Activated B cell treated with CpG ODN at 0.5 μM for 24 hours (primary cell): ENCODE measurements at places on chromosomes 1 and 21. TPM values are rescaled to one million over a fixed set of nuclear protein-coding genes. Genes with fewer than 3 reads are reported as not detected.
A peak's percentile ranks its signal among the peaks of the same experiment; 100 is the strongest.

Gene CLDN19
- not detected in 2 replicates for total RNA-seq

Gene INSRR
- not detected in 2 replicates for total RNA-seq

Gene PRUNE1
- total RNA-seq = 12.9 and 14.2 TPM in 2 replicates

Gene UBE2J2
- total RNA-seq = 79.2 and 89.9 TPM in 2 replicates

Gene PTCH2
- total RNA-seq = 1.2 TPM in 2 replicates

Gene LCE6A
- total RNA-seq = not detected in 2 replicates

DNA sequence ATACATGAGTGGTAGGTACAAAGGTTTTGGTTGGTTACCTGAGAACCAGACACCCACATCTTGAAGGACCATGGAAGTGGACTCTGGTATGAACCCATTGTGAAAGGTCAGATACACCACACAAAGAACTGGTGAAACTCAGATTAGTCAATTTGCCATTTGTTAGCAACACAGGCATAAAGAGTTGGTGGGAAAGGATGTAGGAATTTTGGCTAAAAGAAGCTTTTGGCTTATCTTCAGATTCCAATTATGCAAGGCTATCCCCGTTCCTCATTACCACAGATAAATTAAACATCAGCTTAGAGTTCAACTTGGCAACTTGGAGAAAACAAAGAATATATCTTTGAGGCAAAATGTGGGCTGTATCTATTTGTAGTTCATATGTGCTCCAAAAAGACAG, 87.0 kb upstream of the IRF2BP2 start:
- H3K36me3 ChIP-seq = no peaks in the 10 kb centered on the region
- H3K27ac ChIP-seq = no peak overlapping the region
- peaks cover 8% of the 10 kb centered on the region for H3K4me1 ChIP-seq
- H3K4me3 ChIP-seq = no peak overlapping the region
- DNase-seq = no peak
- H3K27me3 ChIP-seq = no peaks in the 10 kb centered on the region

- no peaks in the 10 kb centered on the region for H3K36me3 ChIP-seq
- no peak for DNase-seq
- peaks cover 39% of the 10 kb centered on the region for H3K4me1 ChIP-seq
- peak overlapping the region; percentile 72 for H3K4me3 ChIP-seq
- peak overlapping the region; percentile 30 for H3K27ac ChIP-seq
Measured at GRCh38 chr1:167104256-167104633, 10.4 kb downstream of the STYXL2 start.

DNA sequence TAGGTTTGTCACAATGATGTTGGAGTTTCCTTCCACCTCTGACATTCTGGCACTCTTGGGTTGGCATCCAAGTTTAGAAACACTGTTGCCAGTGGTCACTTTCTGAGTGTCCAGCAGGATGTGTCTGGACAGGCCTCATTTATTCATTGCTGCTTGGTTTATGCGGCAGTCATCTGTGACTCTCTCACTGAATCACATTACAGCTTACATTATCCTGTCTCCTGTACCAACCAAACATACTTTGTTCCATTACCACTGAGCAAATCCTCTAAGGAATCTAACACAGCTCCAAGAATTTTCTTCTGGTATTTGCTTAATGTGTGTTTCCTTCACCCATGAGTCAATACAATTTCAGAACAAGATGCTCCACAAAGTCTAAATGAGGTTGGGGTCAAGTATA, 19.9 kb downstream of the SGIP1 start:
- DNase-seq = no peak
- no peaks in the 10 kb centered on the region for H3K36me3 ChIP-seq
- no peak overlapping the region for H3K27ac ChIP-seq
- H3K27me3 ChIP-seq = peaks cover 6% of the 10 kb centered on the region
- no peak overlapping the region for H3K4me3 ChIP-seq
- no peaks in the 10 kb centered on the region for H3K4me1 ChIP-seq

- H3K27ac ChIP-seq = no peak overlapping the region
- H3K27me3 ChIP-seq = no peaks in the 10 kb centered on the region
- H3K4me1 ChIP-seq = peaks cover 10% of the 10 kb centered on the region
- no peak for DNase-seq
- H3K4me3 ChIP-seq = no peak overlapping the region
- H3K36me3 ChIP-seq = peaks cover 44% of the 10 kb centered on the region
Measured at GRCh38 chr1:41109310-41110197, 88.0 kb upstream of the SLFNL1 start.

- H3K27ac ChIP-seq = no peak overlapping the region
- H3K4me3 ChIP-seq = no peak overlapping the region
- H3K27me3 ChIP-seq = no peaks in the 10 kb centered on the region
- no peak for DNase-seq
- peaks cover 92% of the 10 kb centered on the region for H3K36me3 ChIP-seq
- H3K4me1 ChIP-seq = peaks cover 14% of the 10 kb centered on the region
Measured at GRCh38 chr1:182851825-182852224, 12.7 kb downstream of the DHX9 start.

DNA sequence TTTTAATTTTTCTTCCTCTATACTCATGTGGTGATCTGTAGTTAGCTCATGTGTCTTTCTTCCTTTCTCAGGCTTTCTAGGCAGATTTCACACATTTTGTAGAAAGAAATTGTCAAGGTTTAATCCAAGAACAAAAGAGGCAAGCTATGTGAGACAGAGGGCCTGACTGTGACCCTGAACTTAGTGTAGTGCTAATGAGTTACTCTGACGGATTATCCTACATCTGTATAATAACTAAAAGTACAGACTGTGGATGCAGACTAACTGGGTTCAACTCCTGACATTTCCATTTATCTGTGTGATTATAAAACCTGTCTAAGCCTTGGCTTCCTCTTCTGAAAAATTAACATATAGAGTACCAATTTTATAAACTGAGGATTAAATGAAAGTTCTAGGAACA, 40.7 kb downstream of the MIGA1 start:
- H3K27ac ChIP-seq = no peak overlapping the region
- no peak overlapping the region for H3K4me3 ChIP-seq
- no peaks in the 10 kb centered on the region for H3K27me3 ChIP-seq
- peaks cover 60% of the 10 kb centered on the region for H3K36me3 ChIP-seq

DNA sequence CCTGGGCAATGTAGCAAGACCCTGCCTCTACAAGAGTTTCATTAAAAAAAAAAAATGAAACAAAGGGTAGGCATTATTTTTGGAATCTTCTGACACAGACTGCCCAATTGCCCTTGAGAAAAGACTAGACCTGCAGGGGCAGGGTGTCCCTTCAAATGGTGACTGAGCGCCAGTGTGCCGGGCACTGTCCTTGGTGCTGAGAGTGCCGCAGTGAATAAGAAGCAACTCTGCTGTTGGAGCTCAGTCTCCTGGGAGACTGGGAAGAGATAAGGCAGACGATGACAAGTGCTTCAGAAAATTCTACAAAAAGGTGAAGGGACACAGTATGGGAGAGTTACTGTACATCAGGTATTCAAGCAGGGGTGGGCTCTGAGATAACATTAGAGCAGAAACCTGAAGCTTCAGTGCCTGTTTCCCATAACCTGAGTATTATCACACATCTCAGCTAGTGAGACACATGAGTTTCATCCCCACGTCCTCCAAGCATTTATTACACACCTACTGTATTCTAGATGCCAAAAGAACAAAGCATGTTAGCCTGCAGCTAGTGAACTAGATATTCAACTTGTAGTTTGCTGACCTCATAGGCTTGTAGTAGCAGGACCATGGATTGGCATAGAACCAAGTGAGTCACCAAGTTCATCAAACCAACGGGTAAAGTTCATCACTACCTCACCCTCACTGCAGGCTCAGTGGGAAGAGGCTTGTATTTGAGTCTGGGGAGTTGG, 18.4 kb upstream of the RPL11 start:
- H3K27me3 ChIP-seq = peaks cover 2% of the 10 kb centered on the region
- no peak overlapping the region for H3K27ac ChIP-seq
- H3K36me3 ChIP-seq = no peaks in the 10 kb centered on the region
- no peaks in the 10 kb centered on the region for H3K4me1 ChIP-seq
- DNase-seq = no peak

DNA sequence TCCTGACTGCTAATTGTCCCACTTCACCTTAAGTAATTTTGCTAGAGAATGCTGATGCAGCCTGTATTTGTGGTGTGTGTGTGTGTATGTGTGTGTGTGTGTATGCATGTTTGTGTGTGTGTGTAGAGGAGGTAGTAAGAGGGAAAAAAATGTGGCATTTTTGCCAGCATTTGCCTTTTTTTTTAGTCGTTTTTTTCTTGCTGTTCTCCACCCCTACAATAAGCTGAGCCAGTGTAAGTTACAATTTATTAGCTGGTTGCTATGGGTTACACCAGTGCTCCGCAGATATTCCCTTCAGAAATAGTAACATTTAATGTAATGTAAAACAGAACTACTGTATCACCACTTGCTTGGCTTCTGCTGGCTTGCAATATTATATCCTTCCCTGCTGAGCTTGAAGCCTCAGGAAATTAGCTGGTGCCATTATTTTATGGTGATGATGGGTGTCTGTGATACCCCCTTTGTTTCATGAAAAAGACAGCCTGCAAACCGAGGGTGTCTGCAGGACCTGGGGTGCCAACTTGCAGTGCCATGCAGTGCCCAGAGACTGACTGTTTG, 23.4 kb upstream of the IGSF3 start:
- no peak overlapping the region for H3K4me3 ChIP-seq
- no peaks in the 10 kb centered on the region for H3K4me1 ChIP-seq
- H3K36me3 ChIP-seq = no peaks in the 10 kb centered on the region
- H3K27ac ChIP-seq = no peak overlapping the region
- no peak for DNase-seq
- peaks cover 12% of the 10 kb centered on the region for H3K27me3 ChIP-seq

DNA sequence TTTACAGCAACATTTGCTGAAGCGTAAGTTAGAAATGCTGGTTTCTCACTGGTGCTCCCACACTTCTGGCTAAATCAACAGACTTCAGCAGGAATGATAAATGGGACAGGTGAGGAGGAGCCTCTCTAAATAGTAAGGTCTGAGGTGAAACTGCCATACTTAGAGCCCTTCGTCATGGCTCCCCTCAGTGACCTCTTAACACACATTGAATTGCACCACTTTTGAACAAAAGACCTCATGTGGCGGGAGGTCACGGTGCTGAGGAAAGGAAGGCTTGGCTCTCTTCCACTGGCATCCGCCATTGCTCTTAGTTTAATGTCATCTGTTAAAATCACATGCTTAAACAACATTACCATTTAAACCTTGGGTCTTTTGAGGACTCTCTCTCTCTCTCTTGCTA, 3.4 kb downstream of the MAP3K7CL start:
- peaks cover 2% of the 10 kb centered on the region for H3K4me1 ChIP-seq
- peaks cover 5% of the 10 kb centered on the region for H3K36me3 ChIP-seq
- H3K4me3 ChIP-seq = no peak overlapping the region
- no peak for DNase-seq
